Right hindlimb (tissue), 1 donor: ENCODE measurements at places on chromosomes 13 and 19.

DNA sequence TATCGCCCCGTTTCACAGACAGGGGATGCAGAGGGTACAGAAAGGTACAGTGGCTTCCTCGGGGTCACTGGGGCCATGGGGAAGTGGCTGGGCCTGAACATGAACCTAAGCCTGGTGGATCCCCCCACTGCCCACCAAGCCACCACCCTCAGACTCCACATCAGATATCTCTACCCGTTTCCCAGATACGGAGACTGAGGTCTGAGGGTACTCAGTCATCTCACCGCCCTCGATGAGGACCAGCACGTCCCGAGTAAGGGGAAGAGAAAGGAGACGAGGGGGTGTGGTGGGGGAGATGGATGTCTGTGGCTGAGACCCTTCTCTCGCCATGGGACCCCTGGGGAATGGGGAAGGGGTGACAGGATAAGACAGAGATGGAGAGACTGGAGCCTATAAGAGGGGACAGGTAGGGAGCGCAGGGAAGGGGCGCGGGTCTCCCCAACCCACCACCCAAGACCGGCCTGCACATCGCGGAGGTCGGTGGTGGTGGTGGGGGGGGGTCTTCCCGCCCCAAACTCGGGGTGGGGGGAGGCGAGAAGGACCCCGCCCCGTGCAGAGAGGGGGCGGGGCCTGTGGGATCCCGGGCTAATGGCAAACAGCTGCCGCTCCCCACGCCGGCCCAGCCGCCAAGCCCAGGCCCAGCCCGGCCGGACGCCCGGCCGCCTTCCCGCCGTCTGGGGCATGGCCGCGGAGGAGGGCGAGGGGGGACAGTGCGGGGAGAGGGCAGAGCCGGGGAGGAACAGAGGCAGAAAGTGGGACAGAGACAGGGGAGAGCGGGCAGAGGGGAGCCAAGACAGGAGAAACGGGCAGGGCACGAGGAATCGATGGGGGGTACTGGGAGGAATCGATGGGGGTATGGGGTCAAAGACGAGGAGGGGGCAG, 698 bp downstream of the KANK2 start:
- DNase-seq: peak; percentile 78

- DNase-seq: no peak
Observed at GRCh38 chr13:23147827-23148226, 33.0 kb upstream of the SGCG start.

DNA sequence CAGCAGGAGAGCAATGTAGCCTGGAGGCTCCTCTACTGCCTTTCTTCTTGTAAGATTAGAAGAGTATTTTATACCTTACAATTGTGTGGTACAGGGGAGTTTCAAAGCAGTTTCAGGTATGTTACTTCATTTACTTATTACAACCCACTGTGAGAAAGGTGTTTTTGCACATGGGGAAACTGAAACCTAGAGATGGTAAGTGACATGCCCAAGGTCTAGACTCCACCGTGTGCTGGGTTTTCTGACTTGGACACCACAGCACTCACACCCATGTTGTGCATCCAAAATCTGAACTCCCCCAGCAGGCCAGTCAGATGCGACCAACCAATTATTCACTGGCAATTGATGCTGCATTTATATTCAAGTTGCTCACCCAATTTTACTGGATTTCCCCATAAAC, 22.8 kb downstream of the ERICH6B start:
- no peak for DNase-seq

GRCh38 chr13:42011601-42012350, 36.7 kb upstream of the DGKH start:
- no peak for DNase-seq

DNA sequence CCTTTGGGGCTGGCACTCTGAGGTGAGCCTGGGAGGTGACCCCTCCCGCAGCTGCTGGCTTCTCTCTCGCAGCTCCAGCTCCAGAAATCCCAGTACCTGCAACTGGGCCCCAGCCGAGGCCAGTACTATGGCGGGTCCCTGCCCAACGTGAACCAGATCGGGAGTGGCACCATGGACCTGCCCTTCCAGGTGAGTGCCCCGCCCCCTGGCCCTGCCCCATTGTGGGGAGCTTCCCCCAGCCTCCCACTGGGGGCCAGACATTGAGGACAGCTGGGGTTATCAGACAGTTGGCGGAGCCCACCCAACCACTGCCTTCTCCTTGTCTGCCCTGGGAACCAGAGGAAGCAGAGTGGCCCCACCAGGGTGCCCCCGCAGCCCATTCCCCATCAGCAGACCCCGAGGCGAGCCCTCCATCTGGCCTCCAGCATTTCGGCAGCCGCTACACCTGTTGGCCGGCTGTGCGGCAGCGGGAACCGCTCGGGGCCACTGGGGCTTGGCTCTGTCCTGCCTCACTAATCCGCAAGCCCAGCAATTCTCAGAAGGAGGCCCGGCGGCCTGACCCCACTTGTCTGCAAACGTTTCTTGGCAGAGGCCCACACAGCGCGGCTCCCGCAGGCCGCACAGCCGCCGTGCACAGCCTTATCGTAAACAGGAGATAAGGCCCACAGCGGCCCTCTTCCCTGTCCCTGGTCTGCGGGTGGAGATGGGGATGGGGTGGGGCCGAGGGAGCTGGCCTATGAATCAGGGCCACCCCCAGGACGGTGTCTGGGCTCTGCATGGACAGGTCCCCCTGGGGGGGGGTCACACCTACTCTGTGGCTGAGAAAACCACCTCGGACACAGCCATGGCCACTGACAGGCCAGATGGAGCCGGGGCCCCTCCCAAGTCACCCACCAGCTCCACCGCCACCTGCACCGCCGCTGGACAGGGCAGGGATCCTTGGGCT, 48.0 kb downstream of the COMP start:
- DNase-seq: peak; percentile 80

DNA sequence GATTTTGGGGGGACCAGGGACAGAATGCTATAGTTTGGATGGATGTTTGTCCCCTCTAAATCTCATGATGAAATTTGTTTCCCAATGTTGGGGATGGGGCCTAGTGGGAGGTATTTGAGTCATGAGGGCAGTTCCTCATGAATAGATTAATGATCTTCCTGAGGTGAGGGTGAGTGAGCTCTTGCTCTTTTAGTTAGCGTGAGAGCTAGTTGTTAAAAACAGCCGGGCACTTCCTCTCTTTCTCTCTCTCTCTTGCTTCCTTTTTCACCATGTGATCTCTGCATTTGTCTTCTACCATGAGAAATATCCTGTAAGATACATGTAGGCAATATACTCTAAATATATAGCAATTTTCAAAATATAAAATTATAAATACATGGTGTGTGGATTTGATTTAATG, 290.8 kb upstream of the PCDH9 start:
- DNase-seq: no peak

DNA sequence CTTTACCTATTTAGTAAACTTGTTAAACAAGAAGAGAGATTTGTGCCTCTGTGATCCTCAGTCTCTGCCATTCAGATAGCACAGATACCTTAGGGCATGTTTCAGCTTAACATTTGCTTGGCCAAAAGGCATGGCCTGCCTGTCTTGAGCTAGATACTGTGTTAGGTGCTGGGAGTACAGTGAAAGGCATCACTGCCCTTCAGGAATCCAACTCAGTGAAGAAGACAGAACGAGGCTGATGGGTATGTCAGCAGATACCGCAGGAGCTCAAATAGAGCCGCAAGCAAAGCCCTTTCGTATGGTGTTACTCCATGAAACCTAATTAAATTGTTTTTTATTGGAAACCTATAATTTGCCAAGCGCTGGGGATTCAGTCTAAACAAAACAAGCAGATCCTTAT, 12.9 kb downstream of the ZNF507 start:
- DNase-seq: no peak

DNA sequence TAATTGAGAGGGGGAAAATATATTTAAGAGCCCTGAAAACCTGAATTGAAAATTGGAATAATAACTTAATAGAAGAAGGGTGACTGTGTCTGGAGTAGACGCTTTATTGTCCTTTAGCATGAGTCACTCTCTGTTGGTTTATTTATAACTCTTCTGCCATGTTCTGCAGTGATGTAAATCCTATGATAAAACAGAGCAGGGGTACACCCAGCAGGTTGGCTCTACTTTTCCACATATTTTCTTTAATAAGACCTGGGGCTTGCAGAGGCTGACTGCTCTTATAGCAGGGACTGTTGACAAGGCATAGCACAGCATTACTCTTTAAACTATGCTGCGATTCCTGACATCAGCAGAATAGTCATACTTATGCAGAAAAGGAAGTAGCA, 389.9 kb upstream of the PCDH9 start:
- DNase-seq: no peak

DNA sequence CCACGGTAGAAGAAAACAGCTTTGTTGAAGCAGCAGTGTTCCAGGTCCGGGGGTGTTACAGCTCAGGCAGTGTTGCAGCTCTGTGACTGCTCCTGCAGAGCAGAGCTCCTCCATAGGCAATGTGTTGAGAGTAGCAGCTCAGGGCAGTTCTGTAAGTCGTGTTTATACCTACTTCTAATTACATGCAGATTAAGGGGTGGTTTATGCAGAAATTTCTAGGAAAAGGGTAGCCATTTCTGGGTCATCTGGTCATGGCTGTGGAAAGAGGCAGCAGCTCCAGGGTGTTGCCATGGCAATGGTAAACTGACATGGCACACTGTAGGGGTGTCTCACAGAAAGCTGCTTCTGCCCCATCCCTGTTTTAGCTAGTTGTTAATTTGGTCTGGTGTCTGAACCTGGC, 316.4 kb downstream of the GPC5 start:
- DNase-seq: no peak

GRCh38 chr13:74710006-74710405, 575.8 kb upstream of the KLF12 start:
- no peak for DNase-seq
